ENCODE measurements at places on chromosomes 2 and 18. TPM values are rescaled to one million over a fixed set of nuclear protein-coding genes. Genes with fewer than 3 reads are reported as not detected.

Gene MFSD2B
- total RNA-seq, result 0.15 TPM

Gene KCNIP3
- 0.89 TPM for total RNA-seq

Gene ANO7
- 2.1 TPM for total RNA-seq

Gene ARHGEF33
- 0.13 TPM for total RNA-seq

Gene ABHD1
- total RNA-seq, result 1.3 TPM

Gene GPR45
- total RNA-seq, result not detected

Gene BOLL
- total RNA-seq, result not detected

Gene VIL1
- total RNA-seq, result 0.16 TPM

Gene BCL2
- total RNA-seq, result 0.79 TPM

Gene ANKMY1
- total RNA-seq, result 9.1 TPM

Gene CNTNAP5
- not detected for total RNA-seq

Gene TEX44
- total RNA-seq, result not detected

Gene TEKT4
- not detected for total RNA-seq

Gene CD207
- not detected for total RNA-seq

Gene WDFY1
- 40.4 TPM for total RNA-seq

Gene PARD3B
- 0.80 TPM for total RNA-seq

Gene CGREF1
- total RNA-seq, result 7.9 TPM

Gene ARHGAP25
- total RNA-seq, result 0.13 TPM

Gene DNAH7
- total RNA-seq, result 0.93 TPM

Gene CRACDL
- 0.54 TPM for total RNA-seq

Gene SERPINB13
- not detected for total RNA-seq

Gene TMEM247
- total RNA-seq, result not detected

Gene PSMA8
- total RNA-seq, result not detected

Gene STEAP3
- total RNA-seq, result 40.9 TPM

Gene INHA
- 0.38 TPM for total RNA-seq

Gene DOK1
- total RNA-seq, result 5.6 TPM

Gene PJVK
- 0.98 TPM for total RNA-seq

Gene EML6
- total RNA-seq, result 1.8 TPM

Gene POU3F3
- total RNA-seq, result not detected

Gene IL36B
- not detected for total RNA-seq

Gene SCYGR4
- total RNA-seq, result not detected

Gene COL5A2
- total RNA-seq, result 56.0 TPM

Gene C18orf32
- total RNA-seq, result 21.0 TPM

Gene SERPINB7
- 2.9 TPM for total RNA-seq

Gene STON1
- 0.34 TPM for total RNA-seq

Gene AGXT
- total RNA-seq, result not detected

Gene FAM237A
- not detected for total RNA-seq

Gene DNAJC5G
- total RNA-seq, result not detected

Gene ITGB1BP1
- 165 TPM for total RNA-seq

Gene VWC2L
- not detected for total RNA-seq

Gene RUFY4
- total RNA-seq, result not detected

Gene GPR75
- total RNA-seq, result 1.5 TPM

Gene SERPINB11
- total RNA-seq, result not detected

Gene VIT
- total RNA-seq, result not detected

Gene SEMA4C
- total RNA-seq, result 21.6 TPM

Gene MYO5B
- 14.9 TPM for total RNA-seq

Gene INHBB
- 14.2 TPM for total RNA-seq

Gene NEUROD1
- total RNA-seq, result not detected

Gene CAVIN2
- 11.9 TPM for total RNA-seq

Gene IL1R2
- total RNA-seq, result 0.71 TPM

Gene DUSP11
- 38.1 TPM for total RNA-seq

Gene LRRTM1
- total RNA-seq, result not detected

Gene OSR1
- 9.0 TPM for total RNA-seq

Gene PLEKHM3
- total RNA-seq, result 5.1 TPM

Gene UGT1A5
- not detected for total RNA-seq

Gene STRN
- 15.8 TPM for total RNA-seq

Gene KCNJ3
- total RNA-seq, result not detected
